ENCODE measurements at places on chromosomes 13 and 19.

- DNase-seq = no peak
Observed at GRCh38 chr19:39915848-39916215, 18.6 kb downstream of the FCGBP start.

- no peak for DNase-seq
Observed at GRCh38 chr13:76622315-76623040, 263.7 kb downstream of the KCTD12 start.

DNA sequence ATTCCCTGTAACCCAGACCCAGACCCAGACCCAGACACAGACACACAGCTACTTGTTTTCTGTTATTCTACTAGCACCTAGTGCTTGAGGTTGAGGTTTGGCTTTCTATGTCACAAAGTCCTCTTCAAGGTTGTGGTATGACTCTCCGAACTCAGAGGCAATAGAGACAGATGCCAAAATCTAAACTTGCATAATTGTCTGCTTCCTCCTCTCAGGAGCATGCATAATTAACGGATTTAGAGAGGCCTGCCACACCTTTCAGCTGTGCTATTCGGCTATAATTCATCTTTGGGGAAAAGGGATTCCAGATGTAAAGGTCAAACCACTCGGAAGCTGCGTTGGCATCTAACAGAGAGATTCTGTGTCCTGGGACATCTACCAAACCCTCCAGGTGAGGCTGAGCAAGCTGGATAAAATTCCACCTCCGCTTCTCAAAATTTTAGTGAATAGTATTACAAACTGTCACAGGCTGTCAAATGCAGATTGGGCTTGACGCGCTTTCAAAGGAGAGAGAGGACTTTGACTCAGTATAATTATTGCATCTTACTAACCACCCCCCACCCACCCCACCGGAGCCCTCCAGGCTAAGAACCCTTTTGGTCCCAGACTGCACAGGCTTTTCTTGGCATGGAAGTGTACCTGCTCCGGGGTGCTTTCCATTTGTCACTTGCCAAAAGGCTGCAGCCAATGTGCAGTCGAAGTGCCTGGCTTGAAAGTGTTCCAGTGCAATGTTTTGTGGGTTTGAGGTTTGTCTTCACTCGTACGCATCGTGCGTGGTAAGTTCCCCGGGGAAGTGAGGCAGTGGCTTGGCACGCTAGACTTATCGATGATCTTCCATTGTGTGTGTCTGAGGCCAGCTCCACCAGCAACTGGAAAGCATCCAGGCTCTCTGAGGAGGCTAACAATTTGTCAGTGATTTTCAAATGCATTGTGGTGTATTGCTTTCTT is 194.1 kb downstream of the TDRD3 start:
- no peak for DNase-seq

DNA sequence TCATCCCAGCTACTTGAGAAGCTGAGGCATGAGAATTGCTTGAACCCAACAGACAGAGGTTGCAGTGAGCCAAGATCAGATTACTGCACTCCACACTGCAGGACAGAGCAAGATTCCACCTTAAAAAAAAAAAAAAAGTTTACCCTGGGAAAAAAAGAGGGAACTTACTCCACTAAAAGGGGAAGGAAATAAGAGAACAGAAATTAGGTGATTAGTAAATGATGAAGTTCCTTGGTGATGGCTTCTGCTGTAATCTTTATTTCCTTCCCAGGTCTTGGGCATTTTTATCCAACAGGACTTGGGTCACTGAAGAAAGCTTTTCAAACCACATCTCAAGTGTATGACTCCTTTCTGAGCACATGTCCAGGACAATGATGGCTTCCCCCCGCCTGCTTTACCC is 9.3 kb downstream of the ZNF780A start:
- DNase-seq = no peak

- DNase-seq = no peak
Observed at GRCh38 chr19:10811391-10812111, 24.5 kb downstream of the TMED1 start.

DNA sequence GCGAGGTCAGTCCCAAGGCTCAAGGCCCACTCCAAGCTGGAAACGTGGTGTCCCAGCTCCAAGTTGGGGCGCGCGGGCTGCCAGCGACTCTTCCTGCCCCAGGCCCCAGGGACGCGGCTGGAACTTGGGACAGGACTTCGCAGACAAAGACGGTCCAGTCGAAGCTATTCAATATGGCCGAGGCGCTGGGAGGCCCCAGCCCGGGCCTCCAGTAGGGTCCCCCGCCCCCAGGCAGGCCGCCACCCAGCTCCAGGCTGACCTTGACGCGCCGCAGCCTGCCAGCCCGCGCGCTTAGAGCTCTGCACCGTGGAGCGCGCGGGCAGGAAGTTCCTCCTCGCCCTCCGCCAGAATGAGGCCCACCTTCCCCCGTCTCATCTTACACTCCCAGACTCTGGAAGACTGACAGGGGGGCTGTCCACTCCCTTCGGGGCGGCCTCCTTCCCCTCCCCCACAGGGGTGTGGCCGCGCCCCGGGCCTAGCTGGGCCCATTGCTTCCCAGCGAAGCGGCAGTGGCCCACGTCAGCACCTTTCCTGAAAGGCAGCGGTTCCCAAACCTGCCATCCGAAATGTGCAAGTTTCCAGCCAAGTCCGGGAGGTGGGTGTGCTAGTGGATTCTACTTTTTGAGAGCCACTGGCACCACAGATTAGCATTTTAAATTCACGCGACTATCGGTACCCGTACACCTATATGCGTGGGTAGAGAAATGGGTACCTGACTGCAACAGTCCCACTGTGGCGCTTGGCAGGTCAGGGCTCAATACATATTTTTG is at the start of gene CCDC8:
Gene CCDC8 (minus strand): TSS at position 303 of the 770 bp plus-strand sequence. CDS start 754 bp downstream, outside the sequence.
- no peak for DNase-seq

DNA sequence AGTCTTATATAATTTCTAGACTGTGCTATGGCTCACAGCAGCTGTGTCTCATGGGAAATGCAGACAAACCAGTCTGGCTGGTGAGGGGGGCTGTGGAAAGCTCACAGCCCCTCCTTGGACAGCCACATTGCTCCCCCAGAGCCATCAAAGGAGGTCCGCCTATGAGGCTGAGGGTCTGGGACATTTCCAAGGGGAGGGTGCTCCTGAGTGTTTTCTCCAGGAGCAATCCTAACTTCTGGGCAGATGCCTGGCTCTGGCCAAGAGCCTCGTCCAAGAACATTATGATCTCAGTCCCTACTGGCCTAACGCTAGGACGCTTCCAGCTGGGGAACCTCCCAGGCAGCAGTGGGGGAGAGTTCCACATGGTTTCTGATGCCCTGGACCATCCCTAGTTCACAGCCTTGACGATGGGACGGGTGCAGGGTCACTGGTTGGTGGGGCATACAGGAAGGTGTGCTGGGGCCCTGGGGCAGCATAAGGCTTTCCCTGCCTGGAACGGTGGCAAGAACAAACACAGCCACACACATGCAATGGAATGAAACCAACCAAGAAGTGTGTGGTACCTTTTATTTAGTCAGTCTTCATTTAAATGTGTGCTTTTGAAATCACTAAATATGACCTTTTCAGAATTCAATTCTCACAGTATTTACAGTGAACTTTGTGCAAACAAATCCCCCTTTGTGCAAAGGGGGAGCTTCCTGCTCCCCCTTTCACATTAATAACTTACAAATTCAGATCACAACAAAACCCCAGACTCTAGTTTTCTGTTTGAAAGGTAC is 60.6 kb downstream of the CDADC1 start:
- DNase-seq = no peak

All from effector CD8-positive, alpha-beta T cell (primary cell).